ENCODE measurements at places on chromosomes 7 and 10.

DNA sequence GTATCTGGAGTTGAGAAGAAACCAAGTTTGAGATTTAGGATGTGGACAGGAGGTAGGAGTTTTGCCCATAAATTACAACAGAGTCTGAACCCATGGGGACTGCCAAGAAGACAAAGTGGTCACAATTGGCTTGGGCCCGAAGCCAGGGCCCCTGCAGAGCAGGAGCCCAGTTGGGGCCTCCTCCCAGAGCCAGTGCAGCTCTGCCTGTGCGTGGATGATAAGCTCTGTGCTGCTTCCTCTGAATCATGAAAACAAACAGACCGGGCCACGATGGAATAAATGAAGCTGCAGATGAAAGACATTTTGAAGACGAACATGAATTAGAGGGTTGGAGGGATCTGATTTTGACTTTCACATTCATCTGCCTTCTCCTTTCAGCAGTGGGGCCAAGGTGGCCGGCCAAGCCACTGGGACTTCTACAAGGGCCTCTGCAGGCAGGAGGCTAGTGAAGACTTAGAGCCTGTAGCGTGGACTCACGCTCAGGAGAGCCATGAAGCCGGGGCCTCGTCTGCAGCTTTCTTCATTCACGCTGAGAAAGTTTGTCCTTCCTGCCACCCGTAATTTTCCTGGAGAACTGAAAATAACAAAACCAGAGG is 156.8 kb upstream of the LYZL1 start:
- DNase-seq, result peak; percentile 78

GRCh38 chr10:98602224-98602623 is 155.5 kb upstream of the HPS1 start:
- DNase-seq, result no peak

- no peak for DNase-seq
Measured at GRCh38 chr7:54940748-54941147, 78.1 kb upstream of the EGFR start.

- no peak for DNase-seq
Measured at GRCh38 chr10:618229-618989, 71.1 kb downstream of the DIP2C start.

- DNase-seq, result no peak
Measured at GRCh38 chr10:116311706-116312490, 12.3 kb upstream of the CCDC172 start.

DNA sequence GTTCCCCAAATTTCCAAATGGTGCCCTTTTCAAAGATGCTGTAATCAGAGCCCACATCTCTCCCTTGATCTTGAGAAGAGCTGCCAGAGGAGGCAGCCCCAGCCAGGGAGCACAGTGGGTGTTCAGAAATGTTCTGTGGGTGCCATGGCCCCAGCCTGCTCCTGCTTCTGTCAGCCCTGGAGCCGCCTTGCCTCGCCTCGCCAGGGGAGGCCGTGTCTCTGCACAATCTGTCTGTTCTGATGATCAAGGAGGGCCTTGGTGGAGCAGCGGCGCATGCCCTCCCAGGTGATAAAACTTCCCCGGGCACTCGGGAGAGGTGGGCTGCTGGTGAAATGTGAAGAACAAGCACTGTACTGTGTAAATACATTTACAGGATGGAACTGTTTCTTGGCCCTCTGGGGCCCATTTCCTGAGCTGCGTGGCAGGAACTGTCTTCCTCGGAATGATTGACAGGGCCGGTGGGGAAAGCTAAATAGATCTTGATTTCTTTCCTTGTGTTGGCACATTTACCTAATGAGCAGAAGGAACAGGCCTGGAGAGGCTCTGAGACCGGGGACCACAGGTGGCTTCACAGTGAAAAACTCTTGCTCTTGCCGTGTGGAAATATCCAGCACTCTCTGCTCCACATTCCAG is 207.8 kb upstream of the PODXL start:
- no peak for DNase-seq

DNA sequence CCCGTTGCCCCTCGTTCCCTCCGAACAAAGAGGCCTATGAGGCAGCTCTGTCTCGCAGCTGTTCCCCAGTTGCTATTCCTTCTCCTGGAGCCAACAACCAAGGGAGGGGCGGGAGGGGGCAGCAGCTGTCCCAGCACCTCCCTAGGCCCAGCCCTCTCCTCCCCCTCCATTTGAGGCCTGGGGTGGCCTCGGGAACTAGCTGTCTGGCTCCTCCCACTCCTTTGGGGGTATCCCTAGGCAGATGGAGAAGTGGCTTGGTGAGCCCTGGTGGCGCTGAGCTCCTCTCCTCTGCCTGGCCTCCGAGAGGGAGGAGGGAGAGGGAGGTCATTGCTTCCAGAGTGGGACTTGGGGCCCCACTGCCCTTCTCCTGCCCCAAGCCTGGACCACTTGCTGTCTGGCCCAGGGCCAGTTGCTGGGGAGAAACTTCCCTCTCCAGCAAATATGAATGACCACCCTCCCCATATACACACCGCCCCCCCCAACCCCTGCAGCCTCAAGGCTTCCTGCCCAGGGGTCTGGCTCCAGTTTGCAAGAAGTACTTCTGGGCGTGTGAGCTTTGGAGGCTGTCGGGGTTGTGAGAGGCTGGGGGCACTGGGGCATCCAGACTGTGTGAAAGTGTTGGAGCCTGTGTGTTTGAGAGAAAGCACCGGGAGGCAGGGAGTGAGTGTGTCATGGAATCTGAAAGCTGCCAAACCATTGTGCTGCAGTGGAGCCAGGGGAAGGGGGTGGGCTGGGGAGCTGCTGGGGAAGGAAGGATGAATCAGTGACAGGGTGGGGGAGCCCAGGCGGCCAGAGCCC is 3.1 kb downstream of the FLNC start:
- DNase-seq, result peak; percentile 96

GRCh38 chr7:43111630-43112458 is 603 bp upstream of the HECW1 start:
- peak; percentile 23 for DNase-seq

DNA sequence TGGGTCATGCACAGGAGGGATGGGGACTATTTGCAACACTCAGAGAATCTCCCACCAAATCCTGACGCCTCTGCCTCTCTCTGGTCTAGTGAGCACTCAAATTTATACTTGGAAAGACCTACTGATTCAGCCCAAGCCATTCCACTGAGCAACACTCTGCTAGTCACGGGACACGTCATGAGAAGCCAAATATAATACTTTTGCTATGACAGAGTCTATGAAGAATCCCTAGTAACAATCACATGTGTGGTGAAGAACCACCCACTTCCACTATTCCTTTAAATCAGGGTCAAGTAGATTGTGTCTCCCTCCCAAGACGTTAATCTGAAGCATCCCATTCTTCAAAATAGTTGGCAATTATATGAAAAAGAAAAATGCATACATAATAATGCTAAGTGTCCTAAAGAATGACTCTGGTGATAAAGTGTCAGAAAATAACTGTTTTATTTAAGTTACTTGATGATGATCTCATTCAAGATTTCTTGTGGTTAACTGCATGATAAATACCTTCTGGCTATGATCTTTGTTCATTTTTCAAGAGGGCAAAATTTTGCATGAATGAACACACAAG is 28.5 kb downstream of the CHCHD3 start:
- DNase-seq, result no peak

- no peak for DNase-seq
Measured at GRCh38 chr10:20446561-20447193, 450.4 kb downstream of the NEBL start.

DNA sequence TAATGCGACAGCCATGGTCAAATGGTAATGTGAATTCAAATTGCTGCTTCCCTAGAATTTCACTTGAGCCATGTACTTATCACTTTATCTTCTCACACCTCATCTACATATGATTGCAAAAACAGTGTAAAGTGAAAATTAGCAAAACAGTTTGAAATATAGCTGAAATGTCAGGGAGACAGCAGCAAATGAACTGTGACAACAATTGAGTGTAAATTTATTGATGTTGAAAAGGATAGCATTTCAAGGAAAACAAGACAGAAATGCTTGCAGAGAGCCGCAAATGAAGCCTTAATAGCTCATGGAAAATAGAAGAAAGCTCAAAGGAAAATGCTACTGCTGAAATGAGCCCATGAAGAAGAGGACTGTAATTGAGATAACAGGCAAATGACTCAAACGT is 516.2 kb upstream of the POT1 start:
- DNase-seq, result no peak

- peak; percentile 2 for DNase-seq
Measured at GRCh38 chr10:112517451-112517862, 70.4 kb downstream of the VTI1A start.

- DNase-seq, result no peak
Measured at GRCh38 chr10:29820890-29821461, 186.2 kb upstream of the SVIL start.

DNA sequence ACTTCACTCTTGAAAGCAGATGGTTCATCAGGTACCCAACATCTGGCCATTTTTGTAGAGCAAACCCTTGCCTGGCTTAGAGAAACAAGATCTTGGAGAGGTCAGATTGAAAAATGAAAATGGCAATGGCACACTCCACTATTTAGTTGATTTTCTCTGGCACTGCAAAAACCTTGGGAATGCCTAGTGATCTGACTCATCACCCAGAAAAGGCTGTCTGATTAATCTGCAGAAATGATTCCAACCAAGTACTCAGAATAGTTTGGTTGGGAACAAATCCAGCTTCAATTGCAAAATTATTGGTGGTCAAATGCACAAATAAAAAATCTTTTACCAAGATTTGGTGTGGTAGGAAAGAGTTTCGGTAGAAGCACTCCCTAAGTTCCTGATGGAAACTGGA is 351.2 kb downstream of the PHTF2 start:
- DNase-seq, result peak; percentile 48

- DNase-seq, result no peak
Measured at GRCh38 chr10:132912225-132912712, 30.1 kb downstream of the CFAP46 start.

- peak; percentile 37 for DNase-seq
Measured at GRCh38 chr10:101476383-101476782, 111.7 kb downstream of the POLL start.

DNA sequence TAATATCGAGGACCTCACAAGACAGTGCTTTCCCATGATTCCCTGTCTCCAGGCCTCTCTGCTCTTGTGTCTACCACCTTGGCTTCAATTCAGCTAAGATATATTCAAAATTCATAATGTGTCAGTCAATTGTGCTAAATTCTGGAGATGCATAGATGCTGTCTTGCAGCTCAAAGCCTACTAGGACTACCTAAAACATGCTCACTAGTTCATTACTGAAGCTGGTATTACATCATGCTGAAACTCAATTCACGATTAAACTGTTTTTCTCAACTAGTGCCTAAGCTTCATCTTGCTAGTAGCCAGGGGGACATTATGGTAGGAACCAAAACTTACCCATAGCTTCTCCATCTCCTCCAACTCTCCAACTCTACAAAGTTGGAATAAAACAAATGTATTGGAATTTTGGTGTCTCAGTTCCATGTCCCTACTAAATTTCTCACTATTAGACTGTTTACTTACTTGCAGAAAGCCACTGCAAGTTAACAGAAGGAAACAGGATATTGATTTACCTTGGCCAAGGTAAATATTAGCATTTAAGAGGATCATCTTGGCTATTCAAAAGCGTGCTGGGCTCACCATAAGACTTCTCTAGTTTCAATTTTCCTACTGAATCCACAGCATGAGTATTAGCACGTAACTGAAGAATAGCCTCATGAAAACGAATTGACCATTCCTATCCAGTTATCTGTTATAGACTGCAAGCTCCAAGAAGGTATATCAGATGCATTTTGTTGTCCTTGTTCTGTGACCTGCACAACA is 53.6 kb downstream of the CREB3L2 start:
- DNase-seq, result peak; percentile 11

All from NCI-H69 (cell line).